ENCODE measurements at places on chromosomes 5 and 9. TPM values are rescaled to one million over a fixed set of nuclear protein-coding genes. Genes with fewer than 3 reads are reported as not detected.

DNA sequence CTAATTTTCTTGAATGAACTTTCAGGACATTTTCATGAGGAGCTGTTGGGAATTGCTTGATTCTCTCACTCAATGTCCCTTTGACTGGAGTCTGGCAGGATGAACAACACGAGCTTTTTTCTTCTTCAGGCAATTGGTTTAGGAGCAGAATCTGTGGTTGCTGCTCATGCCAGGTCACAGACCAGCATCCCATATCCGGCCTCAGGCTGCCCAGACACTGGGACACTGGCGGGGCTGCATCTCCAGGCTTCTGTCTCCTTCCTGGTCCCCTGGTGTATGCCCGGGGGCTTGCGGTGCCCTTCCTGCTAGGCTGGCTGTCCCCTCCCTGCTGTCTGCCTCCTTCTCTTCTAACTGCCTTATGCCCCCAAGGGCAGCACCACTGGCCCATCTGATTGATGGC lies 311.5 kb upstream of the DAP start:
- no peak for DNase-seq

DNA sequence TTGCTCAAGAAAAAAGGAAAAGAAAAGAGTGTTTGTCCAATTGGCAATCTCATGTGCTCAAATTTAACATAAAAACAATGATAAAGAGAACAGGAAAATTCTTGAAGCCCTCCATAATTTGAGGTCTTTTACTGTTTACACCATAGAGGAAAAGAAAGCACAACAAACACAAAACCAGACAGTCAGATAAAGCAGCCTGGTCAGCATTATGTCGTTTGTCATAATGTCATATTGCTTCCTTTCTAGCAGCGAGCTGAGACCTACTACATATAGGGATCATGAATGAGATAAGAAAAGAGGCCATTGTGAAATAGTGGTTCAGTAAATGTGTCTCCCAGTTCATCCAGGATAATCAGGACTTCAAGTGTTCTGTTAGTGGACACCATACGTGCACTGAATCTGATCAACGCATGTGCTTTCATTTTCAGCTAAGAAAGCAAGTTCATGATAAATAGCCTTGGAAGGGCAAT lies 64.7 kb upstream of the SELENOP start:
- no peak for DNase-seq

GRCh38 chr9:83959061-83959460 lies 21.0 kb downstream of the HNRNPK start:
- no peak for DNase-seq

GRCh38 chr5:133514456-133514855 lies 97.9 kb downstream of the FSTL4 start:
- DNase-seq = no peak

GRCh38 chr9:20358207-20358606 lies 264.1 kb downstream of the MLLT3 start:
- DNase-seq = no peak

GRCh38 chr9:135410831-135411473 lies 68.6 kb upstream of the PPP1R26 start:
- DNase-seq = no peak

- DNase-seq = no peak
Measured at GRCh38 chr5:151222790-151223446, 974 bp downstream of the CCDC69 start.

DNA sequence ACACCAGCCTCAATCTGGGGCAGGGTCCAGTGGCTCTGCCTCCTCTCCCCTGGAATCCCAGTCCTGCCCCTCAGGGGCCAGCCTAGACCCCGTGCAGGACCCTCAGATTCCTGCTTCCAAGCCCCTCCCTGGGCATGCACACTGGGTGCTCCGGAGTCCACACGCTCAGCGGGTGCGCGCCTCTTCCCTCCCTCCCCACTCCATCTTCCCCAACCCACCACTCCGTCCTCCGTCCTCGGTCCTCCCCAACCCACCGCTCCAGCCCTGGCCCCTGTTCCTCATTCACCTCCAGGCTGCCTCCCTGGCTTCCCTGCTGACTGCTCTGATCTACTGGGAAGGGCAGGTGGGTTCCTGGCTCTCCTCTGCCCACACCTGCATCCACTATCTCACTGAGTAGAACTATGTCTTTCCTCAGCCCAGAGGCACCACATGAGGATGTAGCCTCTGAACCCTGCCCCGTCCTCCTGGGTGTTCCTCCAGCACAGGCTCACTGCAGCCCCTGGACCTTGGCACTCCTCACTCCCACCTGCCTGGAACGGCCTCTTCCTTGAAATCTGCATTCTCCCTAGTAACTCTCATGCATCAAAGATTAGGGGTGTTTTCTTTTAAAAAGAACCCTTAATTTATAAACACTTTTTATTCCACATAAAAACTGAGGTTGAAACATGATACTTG lies 92.8 kb downstream of the CAMSAP1 start:
- no peak for DNase-seq

The KIAA0825 gene
- 3.1 TPM for total RNA-seq

The BARHL1 gene
- 0.14 TPM for total RNA-seq

The ERGIC1 gene
- 105 TPM for total RNA-seq
